ENCODE measurements at places on chromosomes 3 and 15.

DNA sequence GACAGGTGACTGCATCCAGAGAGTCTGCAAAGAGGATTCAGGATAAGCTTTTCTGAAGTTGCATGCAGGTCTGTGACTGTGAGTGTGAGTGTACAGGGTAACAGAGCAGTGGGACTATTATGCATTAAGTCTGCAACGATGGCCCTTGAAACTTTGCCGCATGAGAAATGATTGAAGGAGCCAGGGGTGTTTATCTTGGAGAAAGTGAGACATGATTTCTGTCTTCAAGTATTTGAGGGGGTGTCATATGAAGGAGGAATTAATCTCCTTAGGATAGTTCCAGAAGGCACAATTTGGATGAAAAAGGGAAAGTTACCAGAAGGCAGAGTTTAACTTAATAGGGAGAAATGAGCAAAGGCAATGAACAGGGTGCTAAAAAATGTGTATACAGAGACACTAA, 119.6 kb downstream of the ARNT2 start:
- no peak for DNase-seq

DNA sequence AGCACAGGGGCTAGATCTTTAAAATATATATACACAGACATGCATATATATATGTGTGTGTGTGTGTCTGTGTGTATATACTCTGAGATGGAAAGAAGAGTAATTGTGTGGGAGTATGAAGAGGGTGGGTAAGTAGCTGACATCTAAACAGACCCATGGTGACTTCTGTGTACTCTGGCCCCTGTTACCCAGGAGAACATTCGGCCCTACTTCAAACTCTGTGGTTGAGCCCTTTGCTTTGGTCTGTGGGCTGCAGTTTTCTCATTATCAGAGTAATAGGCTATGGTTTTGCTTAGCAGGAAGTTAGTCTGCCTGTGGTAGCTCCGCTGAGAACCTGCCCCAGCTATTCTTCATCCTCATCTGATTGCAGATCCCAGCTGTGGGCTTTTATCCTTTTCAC, 141.4 kb downstream of the RBPMS2 start:
- DNase-seq, result peak; percentile 91

- no peak for DNase-seq
Observed at GRCh38 chr15:79329171-79329611, 18.3 kb downstream of the TMED3 start.

DNA sequence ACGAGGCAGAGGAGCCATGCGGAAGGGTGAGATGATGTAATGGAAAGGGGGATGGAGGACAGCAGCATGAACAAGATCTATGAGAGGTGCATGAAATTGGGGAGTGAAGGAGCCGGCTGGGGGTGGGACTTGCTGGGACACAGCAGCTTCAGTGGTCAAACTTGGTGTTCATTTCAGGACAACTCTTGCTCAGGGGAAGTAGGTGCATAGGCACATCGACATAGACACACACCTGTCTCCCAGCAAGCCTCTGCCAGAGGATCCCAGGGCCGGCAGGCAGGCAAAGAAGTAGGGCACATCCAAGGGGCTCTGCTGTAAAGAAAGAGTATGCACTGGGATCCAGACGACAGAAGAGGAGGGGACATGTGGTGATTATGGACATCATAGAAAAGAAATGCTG, 113.1 kb upstream of the NR2E3 start:
- no peak for DNase-seq

GRCh38 chr3:198112031-198112430, 152.0 kb downstream of the LMLN start:
- DNase-seq, result no peak

DNA sequence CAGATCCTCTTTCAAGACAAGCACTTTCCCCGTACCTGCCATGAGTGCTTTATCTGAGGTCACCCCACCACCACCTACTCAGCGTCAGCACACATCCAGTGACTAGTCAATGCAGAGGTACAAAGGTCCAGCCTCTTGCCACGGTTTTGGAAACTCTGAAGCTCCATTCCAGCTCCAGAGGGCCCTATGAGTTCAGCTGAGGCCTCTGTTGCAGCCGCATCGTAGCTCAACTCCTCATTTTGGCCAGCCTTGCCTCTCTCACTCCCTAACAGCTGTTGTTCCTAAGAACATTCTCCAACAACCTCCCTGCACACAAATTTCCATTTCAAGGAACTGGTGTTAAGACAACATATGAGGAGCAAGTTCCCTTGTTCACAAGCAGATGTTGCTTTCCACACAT, 405.1 kb upstream of the PROK2 start:
- no peak for DNase-seq

- no peak for DNase-seq
Observed at GRCh38 chr3:39401983-39402382, 4.5 kb upstream of the RPSA start.

DNA sequence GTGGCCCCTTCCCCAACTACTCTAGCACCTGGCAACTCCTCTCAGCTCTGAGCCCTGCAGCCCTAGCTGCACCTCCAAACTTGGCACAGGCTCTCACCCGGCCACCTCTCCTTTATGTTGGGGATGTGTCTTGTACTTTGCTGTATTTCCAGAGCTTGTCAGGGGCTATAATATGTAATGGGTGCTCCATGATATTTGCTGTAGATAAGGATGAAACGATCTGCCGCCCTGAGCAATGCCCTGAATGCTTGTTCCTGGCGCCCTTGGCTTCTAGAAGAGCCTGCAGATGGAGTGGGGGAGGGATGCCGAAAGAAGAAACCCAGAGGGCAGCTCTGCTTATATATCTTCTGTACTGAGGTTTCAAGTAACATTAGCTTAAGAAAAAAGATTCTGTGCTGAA, 35.9 kb upstream of the ZBTB38 start:
- DNase-seq, result no peak

- DNase-seq, result no peak
Observed at GRCh38 chr15:77060546-77060945, 10.4 kb downstream of the TSPAN3 start.

DNA sequence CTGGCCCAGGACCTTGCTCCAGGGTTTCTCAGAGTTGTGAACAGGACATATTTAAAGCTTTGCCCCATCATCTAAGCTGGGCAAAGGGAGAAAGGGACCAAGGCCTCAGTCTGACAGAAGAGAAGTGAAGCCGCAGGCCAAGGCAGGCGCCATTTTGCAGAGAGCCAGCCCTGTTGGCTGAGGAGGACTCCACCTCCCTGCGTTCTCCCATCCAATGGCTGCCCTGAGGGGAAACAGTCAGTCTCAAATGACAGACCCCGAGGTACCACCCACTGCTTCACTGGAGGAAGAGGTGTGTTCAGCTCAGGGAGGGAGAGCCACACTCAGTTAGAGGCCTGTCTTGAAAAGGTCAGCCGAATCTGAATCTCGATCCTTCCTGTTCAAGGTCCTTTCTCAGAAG, 86.1 kb downstream of the ADAMTS17 start:
- DNase-seq, result no peak

GRCh38 chr15:77456746-77457145, 36.1 kb downstream of the HMG20A start:
- DNase-seq, result no peak

DNA sequence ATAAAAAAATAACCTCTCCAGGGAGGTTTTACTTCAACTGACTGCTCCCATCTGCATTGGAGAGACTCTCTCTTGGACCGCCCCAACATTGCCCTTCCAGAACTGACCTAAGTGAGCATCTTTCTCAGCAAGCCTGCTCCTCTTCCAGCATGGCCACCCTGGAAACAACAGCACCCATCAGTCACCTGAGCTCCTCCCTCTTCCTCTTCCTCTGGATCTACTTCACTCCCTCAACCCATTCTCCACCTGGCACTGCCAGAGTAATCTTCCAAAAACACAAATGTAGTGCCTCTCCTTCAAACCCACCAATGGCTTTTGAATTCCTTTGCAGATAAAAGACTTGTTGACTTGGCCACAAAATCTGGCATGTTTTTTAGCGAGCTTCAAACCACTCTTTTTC, 128.8 kb upstream of the NR2F2 start:
- DNase-seq, result no peak

GRCh38 chr3:126750756-126751121, 46.7 kb downstream of the CHCHD6 start:
- no peak for DNase-seq

GRCh38 chr3:186115239-186115996, 6.5 kb upstream of the ETV5 start:
- no peak for DNase-seq

DNA sequence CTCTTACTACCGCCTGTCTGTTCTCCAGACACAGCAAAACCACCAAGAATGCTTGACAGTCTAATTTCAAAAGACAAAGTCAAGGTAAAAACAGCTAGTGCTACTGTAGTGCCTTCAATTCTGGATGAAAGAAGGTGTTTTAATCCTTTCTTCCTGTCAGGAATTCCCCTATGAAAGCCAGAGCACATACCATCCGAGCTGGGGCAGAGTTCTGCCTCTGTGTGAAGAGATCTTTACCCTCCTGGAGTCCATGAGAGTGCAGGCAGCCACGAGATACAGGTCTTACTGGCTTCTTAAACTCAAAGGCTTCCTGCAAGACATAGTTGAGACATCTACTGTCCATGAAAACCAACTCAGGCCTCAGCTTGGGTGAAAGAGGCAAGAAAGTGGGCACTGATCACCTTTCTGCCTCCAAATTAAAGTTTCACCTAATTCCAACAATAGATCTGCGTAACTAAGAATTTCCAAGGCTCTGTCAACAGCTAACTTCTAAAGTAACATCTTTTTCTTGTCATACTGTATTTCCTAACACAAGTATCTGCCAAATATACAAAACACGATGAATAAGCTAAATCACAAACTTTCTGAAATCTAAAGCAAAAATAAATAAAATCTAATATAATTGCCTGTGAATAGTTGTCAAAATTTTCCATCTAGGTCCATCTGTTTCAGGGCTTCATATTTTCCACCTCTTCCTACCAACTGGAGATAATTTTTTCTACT, 7.5 kb downstream of the CDC25A start:
- no peak for DNase-seq

GRCh38 chr3:43106293-43106628, 382 bp upstream of the POMGNT2 start:
- DNase-seq, result no peak

DNA sequence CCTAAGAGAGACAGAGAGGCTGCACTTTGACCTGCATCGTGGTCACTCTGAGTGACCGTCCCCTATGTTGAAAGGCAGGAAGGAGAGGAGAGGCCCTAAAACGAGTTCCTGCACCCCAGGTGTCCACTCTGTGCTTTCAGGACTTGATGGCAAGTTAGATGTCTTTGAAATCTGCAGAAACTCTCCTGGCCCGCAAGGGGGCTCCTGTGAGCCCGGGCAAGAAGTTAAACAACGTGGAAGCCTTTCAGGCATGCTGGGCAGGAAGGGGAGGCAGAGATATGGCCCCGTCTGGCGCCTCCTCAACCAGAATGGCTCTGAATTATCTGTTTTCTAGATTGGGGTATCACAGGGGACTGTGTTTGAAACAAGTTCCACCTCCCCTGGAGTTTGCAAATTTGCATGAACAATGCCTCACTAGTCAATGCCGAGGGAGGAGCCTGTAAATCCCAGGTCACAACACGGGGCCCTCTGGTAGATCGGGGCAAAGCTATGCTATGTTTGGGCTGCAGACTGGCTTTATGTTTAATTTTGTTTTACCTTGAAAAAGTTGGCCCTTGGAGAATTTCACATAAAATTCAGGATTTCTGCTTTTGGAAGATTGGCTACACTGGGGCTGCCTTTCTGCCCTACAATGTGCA, 9.8 kb downstream of the CTXND1 start:
- DNase-seq, result peak; percentile 71

- DNase-seq, result no peak
Observed at GRCh38 chr15:62933386-62933785, 109.2 kb upstream of the TPM1 start.

DNA sequence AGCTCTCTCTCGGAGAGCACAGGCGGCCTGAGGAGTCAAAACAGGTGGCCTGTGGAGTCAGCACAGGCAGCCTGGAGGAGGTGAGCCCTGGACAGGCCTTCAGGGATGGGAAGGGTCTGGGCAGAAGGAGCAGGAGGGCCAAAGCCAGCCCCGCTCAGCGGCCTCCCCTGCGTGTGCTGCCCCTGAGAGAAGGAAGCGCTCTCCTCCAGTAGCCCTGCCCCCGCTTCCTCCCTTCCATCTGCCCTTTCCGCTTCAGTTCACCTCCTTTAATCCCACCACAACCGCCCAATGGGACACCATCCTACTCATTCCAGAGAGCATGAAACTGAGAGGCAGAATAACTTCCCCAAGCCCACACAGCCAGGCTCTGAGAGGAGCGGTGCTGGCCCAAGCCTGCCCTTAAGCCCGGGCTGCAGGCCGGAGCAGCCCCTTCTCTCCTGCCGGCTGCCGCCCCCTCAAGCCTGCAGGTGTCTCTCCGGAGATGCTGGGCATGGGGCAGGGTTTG, 3.2 kb upstream of the NR2E3 start:
- no peak for DNase-seq

DNA sequence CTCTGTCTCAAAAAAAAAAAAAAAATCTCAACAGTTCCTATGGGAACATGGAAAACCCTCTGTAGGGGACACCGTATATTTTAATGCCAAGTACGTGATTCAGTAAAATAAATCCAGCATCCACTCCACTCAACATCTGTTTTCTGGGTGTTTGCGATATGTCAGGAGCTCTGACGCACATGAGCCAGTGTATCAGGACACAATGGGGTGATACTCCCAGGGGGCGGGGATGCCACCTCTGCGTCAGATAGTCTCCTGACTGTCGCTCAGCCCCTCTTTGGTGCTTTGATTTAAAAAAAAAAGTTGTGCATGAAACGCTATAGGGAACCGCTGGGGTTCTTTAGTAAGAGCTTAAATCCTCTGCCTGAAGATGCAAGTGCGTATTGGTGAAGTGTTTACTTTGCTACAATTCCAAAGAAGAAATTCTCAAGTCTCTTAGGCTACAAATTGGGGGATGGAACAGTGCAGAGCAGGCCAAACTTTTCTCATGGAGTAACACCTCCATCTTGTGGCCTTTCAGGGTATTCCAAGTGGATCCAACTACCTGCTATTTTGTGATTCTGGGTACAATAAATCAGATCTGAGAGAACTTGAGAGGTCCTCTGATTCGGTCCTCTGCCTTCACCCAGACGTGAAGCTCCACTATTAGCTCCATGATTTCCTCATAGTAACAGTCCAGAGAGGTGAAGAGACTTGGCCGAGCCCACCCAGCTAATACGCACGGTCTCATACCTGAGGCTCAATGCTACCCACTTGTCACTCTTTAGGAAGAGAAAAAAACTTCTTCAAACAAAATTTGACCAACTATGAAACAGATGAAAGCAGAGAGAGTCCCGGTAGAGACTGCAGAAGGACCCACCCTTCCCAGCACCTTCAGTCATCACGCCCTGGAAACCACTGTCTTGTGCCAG, 9.3 kb upstream of the NR2E3 start:
- DNase-seq, result peak; percentile 69

GRCh38 chr3:42664438-42664803, 10.9 kb downstream of the ZBTB47 start:
- no peak for DNase-seq

DNA sequence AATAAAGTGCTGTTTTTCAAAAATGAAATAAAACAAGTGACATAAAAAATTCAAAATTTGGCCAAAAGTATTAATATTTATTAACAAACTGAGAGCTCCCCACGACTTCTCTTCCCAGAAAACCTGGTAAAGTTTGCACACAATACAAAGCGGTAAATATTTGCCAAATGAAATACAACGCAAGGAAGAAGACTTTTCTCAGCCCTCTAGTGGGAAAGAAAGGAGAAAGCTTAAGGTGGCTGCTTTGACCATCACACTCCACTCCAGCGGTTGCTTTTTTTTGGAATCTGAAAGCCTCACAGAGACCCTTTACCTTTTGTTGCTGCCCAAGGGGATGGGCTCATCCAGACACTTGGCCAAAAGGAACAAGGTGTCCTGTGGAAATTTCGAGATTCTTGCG, 1.1 kb upstream of the GK5 start:
- DNase-seq, result no peak
